ENCODE measurements at places on chromosomes 13 and 19.

DNA sequence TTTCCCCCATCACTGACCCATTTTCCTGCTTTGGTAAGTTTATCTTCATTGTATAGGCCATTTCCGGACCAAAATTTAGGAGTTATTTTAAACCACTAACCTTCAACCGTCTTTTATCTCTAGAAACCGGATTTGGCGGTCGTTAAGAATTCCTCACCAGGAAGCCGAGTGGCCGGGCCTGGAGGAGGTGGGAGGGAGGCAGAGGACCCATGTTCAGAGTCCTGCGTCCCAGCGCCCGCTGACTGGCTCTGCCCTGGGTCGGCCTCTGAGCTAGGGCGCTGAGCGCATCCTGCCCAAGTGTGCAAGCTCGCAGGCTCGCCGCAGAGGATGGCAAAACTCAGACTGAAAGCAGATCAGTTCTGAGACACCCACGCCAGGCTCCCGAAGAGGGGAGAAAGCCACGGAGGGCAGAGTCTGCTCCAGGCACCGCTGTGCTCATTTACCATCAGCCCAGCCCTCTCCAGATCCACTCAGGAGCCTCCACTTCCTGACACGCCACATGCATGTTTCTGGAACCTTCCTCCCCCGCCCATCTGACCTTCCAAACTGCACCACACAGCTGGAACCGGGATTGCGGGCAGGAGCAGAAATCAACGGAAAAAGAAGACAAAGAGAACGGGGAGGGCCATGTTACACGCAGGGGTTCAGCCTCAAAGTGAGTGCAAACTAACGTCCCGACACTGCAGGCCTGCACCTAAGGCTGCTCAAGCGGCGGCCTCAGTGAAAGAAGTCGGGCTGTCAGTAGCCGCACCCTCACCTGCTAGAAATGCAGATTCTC is 8.3 kb downstream of the COL4A1 start:
- DNase-seq, result no peak

- DNase-seq, result no peak
Measured at GRCh38 chr19:4800591-4801081, 9.1 kb downstream of the FEM1A start.

DNA sequence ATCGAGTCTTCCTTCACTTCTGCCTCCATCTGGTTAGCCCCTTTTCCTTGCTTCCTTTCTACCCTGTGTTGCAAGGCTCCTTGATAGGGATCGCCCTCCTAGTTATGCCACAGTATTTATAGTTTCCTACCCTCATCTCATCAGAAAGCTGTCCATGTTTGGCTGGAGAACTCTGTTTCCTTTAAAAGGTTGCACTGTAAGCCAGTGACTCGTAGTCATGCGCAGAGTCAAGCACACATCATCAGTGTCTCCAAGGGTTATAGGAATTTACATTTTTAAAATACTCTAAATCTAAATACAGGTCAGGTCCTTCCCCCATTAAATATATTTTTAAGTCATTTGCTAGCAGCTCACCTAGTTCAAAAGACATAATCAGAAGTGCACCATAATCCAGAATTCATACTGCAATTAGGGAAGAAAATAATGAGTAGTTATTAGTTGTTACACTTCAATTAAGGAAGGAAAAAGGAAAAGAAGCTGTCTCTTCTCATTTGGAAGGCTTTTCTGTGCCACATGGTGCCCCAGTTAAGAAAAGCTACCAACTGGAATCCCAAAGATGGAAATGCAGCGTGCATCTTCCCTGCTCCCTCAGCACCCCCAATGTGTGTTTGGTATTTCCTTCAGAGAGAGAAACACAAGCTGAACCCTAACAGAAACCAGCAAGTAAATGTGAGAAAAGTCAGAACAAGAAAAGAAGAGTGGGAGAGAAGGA is 81.0 kb downstream of the GPR12 start:
- no peak for DNase-seq

- DNase-seq, result no peak
Measured at GRCh38 chr13:100619940-100620339, 31.4 kb upstream of the GGACT start.

- no peak for DNase-seq
Measured at GRCh38 chr13:90238413-90238812, 1109.1 kb upstream of the MIR17HG start.

GRCh38 chr19:56263319-56263718 is 9.2 kb upstream of the EDDM13 start:
- no peak for DNase-seq

GRCh38 chr19:43028866-43029265 is 2.6 kb upstream of the PSG11 start:
- DNase-seq, result no peak

- peak; percentile 9 for DNase-seq
Measured at GRCh38 chr13:113851826-113852535, 11.9 kb downstream of the GAS6 start.

DNA sequence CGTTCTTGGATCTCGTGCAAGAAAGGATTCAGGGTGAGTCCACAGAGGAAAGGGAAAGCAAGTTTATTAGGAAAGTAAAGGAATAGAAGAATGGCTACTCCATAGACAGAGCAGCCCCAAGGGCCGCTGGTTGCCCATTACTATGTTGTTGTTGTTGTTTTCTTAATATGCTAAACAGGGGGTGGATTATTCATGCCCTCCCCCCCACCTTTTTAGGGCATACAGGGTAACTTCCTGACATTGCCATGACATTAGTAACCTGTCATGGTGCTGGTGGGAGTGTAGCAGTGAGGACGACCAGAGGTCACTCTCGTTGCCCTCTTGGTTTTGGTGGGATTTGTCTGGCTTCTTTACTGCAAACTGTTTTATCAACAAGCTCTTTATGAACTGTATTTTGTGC is 29.1 kb upstream of the PCDH9 start:
- no peak for DNase-seq

GRCh38 chr19:16782719-16783118 is 46.5 kb upstream of the SIN3B start:
- DNase-seq, result no peak

GRCh38 chr13:94813920-94814475 is 101.7 kb upstream of the SOX21 start:
- no peak for DNase-seq

GRCh38 chr13:60501236-60501635 is 104.2 kb downstream of the TDRD3 start:
- DNase-seq, result no peak

GRCh38 chr13:51006067-51006845 is 96.7 kb downstream of the RNASEH2B start:
- DNase-seq, result no peak

DNA sequence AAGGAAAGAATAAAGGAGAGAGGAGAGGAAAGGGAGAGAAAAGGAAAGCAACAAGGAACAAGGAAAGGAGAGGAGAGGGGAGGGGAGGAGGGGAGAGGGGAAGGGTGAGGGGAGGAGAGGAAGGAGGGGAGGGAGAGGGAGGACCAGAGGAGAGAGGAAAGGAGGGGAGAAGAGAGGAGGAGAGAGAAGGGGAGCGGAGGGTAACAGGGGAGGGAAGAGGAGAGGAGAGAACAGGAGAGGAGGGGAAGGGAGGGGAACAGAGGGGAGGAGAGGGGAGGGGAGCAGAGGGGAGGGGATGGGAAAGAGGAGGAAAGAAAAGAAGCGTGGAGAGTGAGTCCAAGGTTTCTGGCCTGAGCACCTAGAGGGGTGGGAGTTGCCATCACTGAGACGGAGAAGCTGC is 26.7 kb downstream of the FAAP24 start:
- DNase-seq, result no peak

- DNase-seq, result no peak
Measured at GRCh38 chr19:18876865-18877264, 19.1 kb downstream of the CERS1 start.

- DNase-seq, result no peak
Measured at GRCh38 chr13:113822266-113822665, 41.6 kb downstream of the GAS6 start.

DNA sequence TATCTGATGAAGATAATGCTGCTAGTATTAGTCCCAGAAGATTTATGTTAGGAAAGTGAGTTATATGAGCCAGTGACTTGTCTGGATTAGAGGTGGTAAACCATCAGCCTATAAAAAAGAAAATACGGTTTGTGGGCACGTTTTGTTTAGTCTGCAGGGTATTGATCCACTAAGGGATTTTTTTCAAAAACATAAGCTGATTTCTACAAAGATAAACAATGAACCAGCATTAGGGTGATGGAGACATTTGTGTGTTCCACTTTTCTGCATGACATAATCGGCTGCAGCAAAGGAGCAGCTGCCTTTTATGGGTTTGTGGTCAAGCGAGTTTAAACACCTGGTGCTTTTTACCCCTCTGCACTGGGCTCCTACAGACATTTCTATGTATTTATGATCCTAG is 836.4 kb upstream of the GPC6 start:
- DNase-seq, result no peak

DNA sequence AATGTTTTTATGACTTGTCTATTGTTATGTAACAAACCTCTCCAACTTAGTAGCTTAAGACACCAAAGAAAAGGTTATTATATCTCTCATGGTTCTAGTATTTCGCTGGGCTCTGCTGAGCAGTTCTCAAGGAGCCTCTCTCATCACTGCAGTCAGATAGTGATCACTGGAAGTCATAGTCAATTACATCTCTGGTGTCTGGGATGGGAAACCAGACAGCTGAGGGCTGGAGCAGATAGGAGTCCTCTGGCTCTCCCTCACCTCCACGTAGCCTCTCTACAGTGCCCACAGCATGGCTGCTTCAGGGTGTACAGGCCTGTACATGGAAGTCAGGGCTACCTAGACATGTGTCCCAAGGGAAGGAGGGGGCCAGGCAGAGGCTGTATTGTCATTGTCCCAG is 507.5 kb downstream of the MYO16 start:
- no peak for DNase-seq

- DNase-seq, result no peak
Measured at GRCh38 chr13:110576070-110576394, 14.5 kb upstream of the RAB20 start.

DNA sequence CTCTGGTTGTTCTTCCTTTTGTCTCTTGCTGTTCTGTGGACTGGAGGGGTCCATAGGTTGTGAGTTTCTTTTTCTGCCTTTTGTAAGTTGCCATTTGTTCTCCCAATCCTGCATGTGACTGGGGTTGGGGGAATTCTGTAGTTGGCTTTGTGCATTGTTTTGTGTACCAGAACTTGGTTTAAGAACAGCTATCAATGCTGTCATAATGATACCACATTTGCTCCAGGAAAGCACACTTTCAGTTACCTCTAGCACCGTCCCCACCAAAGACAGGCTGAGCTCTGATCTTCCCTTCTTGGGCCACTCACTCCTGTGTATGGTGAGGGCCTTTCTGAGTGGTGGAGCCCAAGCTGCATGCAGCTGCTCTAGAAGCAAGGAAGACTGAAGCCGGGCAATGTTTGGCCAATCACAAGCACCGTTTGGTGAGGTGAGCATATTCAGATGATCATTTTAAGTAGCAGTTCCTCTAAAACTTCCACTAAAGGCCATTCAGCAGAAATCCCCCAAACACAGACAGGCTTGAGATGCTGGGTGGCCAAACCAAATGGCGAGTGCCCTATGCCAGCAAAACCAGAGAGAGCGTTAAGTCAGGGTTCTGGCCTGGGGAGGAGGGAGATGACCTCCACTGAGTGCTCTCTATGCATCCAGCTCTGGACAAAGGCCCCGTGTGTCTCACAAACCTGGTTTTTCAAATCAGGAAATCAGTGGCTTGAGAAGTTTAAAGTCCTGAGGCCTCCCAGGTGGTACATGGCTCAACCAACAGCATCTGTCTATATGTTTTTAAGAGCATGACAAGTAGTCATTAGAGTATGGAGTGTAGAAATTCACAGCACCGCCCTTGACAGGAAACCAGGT is 120.7 kb upstream of the SPATA13 start:
- no peak for DNase-seq

- DNase-seq, result no peak
Measured at GRCh38 chr19:35703343-35703742, 1.0 kb upstream of the ZBTB32 start.

DNA sequence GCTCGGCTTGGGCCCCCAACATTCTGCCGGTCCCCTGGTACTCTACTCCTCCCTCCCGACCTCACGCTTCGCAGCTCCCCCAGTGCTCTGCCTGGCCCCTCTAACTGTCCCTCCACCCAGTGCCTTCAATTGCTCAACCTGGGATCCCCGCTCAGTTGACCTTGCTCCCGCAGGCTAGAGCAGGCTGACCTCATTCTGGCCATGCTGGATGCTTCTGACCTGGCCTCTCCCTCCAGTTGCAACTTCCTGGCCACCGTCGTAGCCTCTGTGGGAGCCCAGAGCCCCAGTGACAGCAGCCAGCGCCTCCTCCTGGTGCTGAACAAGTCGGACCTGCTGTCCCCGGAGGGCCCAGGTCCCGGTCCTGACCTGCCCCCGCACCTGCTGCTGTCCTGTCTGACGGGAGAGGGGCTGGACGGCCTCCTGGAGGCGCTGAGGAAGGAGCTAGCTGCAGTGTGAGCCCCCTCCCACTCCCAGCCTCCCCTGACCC is 3.6 kb downstream of the GTPBP3 start:
- no peak for DNase-seq

DNA sequence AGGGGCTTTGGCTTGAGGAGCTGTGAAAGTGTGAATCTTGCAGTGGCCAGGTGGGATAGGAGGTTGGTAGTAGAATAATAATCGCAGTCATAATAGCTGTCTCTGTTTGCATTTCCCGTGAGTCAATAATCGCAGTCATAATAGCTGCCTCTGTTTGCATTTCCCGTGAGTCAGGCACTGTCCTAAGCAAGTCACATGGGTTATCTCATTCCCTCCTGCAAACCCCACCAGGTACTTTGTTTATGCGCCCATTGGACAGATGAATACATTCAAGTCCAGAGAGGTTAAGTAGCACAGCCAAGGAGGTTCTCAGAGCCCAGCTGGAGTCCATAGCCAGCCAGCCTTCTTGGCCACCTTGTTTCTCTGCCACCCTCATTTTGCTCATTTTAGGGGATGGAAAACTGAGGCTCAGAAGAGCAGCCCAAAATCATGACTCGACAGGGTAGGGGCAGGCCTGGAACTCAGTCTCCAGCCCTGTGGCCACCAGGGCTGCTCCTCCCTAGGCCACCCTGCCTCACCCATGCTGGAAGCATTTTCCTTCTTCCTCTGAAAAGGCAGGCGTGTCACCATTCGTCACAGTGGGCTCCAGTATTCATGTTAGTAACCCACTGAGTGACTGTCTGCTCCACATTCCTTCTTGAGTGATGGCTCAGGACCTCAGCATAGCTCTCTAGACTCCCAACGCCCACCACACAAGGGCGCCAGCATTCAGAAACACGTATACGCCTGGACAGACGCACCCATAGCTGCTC is 206.2 kb downstream of the URI1 start:
- no peak for DNase-seq

GRCh38 chr13:103099722-103100293 is 33.6 kb upstream of the SLC10A2 start:
- no peak for DNase-seq

- no peak for DNase-seq
Measured at GRCh38 chr13:100875392-100876043, 200.9 kb upstream of the TMTC4 start.
